NCI-H1105 (cell line): ENCODE measurements at places on chromosomes 7 and 10.

GRCh38 chr10:61390851-61391250 lies 62.3 kb downstream of the TMEM26 start:
- no peak for DNase-seq

GRCh38 chr10:76736815-76737618 lies 900.6 kb downstream of the KCNMA1 start:
- DNase-seq: no peak

DNA sequence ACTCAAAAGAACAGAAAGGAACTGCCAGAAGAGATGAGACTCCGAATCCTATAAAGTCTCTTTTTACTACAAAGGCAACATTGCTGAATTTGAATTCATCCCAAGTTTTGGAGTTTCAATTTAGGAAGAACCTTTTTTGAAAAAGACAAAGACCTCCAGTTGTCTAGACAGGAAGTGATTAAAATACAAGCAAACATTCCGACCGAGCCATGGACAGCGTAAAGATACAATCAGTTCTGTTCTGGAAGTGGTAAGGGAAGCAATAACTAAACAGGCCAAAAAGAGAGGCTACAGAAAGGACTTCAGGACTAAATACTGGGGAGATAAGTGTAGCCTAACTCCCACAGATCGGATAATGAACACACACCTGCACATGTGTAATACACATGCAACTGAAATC lies 101.0 kb downstream of the SMURF1 start:
- no peak for DNase-seq

- peak; percentile 57 for DNase-seq
Observed at GRCh38 chr7:3415861-3416312, 114.8 kb downstream of the SDK1 start.

DNA sequence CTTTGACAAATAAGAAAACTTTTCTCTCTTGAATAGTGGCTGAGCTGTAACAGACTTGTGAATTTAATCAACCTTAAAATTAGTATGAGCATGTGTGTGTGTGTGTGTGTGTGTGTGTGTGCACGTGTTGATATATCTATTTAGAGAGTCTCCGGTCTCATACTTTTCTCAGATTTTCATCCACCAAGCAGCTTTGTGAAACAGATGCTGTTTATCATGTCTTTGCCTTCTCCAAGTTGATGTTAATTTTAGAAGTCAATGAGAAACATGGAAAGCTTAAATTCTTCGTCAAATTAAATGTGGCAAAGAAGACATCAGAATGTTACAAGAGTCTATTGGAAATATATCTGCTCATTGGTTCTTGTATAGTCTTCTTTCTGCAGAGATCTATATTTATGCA lies 839.2 kb upstream of the CELF2 start:
- no peak for DNase-seq

GRCh38 chr7:100629117-100629716 lies 12.1 kb downstream of the TFR2 start:
- no peak for DNase-seq

DNA sequence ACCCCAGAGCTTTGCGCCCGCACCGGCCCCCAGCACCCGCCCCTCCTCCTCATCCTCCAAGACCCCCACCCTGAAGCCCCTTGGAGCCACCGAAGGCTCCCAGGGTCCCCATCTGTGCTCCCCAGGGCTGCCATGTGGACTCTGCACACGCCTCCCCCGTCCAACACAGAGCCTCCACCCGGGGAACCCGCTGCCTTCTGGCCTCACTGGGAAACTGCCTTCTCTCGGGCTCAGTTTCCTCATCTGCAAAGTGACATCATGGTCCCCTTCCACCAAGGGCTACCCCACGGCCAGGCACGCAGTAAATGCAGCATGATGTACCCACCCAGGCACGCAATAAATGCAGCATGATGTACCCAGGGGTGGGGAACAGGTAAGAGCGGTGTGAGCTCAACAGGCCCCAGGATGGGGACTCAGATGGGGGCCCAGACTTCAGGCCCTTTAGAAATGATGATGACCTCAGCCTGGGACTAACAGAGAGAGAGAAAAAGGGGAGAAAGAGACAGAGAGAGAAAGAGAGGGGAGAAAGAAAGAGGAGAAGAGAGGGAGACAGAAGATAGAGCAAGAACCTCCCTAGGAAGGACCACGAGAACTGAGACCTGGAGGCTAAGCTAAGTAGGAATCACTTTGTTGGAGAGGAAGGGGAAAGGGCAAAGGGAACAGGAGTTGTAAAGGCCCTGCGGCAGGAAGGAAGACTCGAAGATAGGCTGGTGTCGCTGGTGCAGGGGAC lies 2.5 kb upstream of the MICALL2 start:
- no peak for DNase-seq
